Neural cell (in vitro differentiated cells): ENCODE measurements at places on chromosomes 7 and 10. TPM values are rescaled to one million over a fixed set of nuclear protein-coding genes. Genes with fewer than 3 reads are reported as not detected.

SLC26A3 gene
- polyA plus RNA-seq, result not detected in 2 replicates

TFPI2 gene
- 0.78 TPM in 1 of 2 replicates, not detected in the other for polyA plus RNA-seq

TMEM26 gene
- 0.24 TPM in 1 of 2 replicates, not detected in the other for polyA plus RNA-seq

ALDH18A1 gene
- 45.7 and 59.1 TPM in 2 replicates for polyA plus RNA-seq

SYT15B gene
- polyA plus RNA-seq, result not detected in 2 replicates

PRRT4 gene
- polyA plus RNA-seq, result 32.5 and 34.4 TPM in 2 replicates

PRSS37 gene
- not detected in 2 replicates for polyA plus RNA-seq
